ENCODE measurements at places on chromosomes 7 and 10. TPM values are rescaled to one million over a fixed set of nuclear protein-coding genes. Genes with fewer than 3 reads are reported as not detected.
A peak's percentile ranks its signal among the peaks of the same experiment; 100 is the strongest.

DNA sequence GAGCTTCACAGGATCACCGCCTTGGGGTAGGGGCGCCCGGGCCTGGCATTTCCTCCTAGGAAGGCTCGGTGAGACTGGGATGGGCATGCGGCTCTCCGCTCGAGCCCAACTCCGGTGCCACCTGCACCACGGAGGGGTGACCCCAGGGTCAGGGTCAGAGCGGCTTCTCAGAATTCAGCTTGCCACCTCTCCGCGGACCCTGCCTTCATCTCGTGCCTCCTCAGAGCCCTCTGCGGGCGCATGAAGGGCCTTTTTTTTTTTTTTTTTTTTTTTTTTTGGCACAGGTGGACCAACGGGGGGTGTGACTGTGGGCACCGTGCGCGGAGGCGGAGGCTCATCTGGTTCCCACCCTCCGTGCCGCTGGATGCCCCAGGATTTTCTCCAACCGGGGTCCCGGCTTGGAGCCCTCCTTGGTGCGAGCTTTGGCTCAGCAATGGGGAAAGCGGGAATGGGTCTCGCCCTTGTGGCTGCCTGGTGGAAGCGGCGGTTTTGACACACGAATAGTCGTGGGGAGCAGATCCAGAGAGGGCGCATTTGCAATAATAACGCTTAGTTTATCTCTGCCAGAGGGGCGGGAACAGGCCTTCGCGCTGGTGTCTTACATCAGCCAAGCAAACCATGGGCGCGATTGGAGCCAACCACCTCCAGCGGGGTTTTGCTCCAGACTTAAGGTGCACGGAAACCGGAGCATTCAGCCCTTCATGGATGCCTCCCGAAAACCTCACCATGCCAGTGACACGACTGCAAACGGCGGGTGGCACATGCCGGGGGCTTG lies 5.0 kb upstream of the TNRC18 start:
- H3K27ac ChIP-seq: peak overlapping the region; percentile 98
- peak; percentile 87 for DNase-seq
- H3K4me3 ChIP-seq: peak overlapping the region; percentile 84

The COG5 gene
- total RNA-seq: 16.8 TPM

The SNX8 gene
- 12.2 TPM for total RNA-seq

The TMEM130 gene
- total RNA-seq: 33.6 TPM

- no peak overlapping the region for H3K4me3 ChIP-seq
- H3K36me3 ChIP-seq: no peaks in the 10 kb centered on the region
- no peaks in the 10 kb centered on the region for H3K27me3 ChIP-seq
- no peak for DNase-seq
Measured at GRCh38 chr7:42107484-42108240, 129.3 kb downstream of the GLI3 start.

GRCh38 chr10:103096130-103096529 lies 96.9 kb downstream of the NT5C2 start:
- peaks cover 72% of the 10 kb centered on the region for H3K36me3 ChIP-seq
- H3K4me3 ChIP-seq: no peak overlapping the region
- no peak for DNase-seq
- peak overlapping the region; percentile 30 for H3K27ac ChIP-seq
- H3K27me3 ChIP-seq: no peaks in the 10 kb centered on the region

The RNF32 gene
- 0.32 TPM for total RNA-seq

- no peak overlapping the region for H3K4me3 ChIP-seq
- no peak overlapping the region for H3K27ac ChIP-seq
- H3K36me3 ChIP-seq: peaks cover 14% of the 10 kb centered on the region
- H3K4me1 ChIP-seq: peaks cover 16% of the 10 kb centered on the region
- no peaks in the 10 kb centered on the region for H3K27me3 ChIP-seq
Measured at GRCh38 chr7:64544010-64544409, 18.9 kb downstream of the ZNF680 start.

- DNase-seq: no peak
- H3K27me3 ChIP-seq: no peaks in the 10 kb centered on the region
- H3K27ac ChIP-seq: no peak overlapping the region
Measured at GRCh38 chr7:37449621-37450020, 957 bp upstream of the ELMO1 start.

GRCh38 chr7:129684777-129685176 lies 73.3 kb downstream of the NRF1 start:
- H3K27ac ChIP-seq: no peak overlapping the region
- no peak overlapping the region for H3K4me3 ChIP-seq
- no peaks in the 10 kb centered on the region for H3K27me3 ChIP-seq
- H3K36me3 ChIP-seq: peaks cover 4% of the 10 kb centered on the region
- no peak for DNase-seq

The SMO gene
- 12.9 TPM for total RNA-seq

The HGF gene
- 11.7 TPM for total RNA-seq

DNA sequence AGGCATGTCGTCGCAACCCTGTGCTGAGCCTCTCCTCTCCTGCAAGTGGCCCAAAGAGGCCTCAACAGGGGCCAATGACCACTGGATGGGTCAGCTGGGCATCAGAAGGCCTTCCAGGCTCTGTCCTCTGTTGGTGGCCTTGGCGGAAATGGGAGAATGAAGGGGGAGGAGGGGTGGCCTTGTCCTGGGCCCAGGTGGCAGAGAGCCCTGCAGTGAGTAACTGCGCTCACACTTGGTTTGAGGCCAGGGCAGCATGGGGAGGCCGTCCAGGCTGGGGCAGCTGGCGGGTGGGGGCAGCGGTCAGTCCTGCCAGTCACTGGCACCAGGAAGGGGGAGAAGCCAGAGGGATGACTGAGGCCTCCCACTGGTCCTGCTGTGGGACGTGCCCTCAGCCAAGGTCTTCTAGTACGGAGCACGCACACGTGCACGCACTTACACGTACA lies 59.8 kb downstream of the LHPP start:
- H3K4me3 ChIP-seq: no peak overlapping the region
- H3K4me1 ChIP-seq: no peaks in the 10 kb centered on the region
- no peak for DNase-seq
- no peak overlapping the region for H3K27ac ChIP-seq

DNA sequence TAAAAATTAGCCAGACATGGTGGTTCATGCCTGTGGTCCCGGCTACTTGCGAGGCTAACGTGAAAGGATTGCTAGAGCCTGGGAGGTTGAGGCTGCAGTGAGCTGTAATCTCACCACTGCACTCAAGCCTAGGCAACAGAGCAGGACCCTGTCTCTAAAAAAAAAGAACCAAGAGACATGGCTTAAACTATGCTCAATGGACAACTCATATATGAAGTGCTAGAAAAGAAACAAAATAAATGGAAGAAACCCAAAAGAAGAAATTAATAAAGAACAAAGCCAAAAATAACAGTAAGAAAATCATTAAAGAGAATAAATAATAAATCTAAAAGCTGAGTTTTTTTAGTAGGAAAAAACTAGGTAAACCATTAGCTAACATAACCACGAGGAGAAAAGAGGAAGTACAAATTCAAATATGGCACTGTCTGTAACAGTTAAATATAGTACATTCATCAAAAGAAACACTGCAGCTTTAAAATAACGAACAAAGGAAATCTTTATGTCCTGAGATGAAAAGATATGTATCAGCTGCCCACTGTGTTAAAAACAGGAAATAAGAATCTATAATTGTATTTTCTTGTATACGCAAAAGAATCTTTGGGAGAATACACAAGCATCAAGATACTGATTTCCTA lies 48.7 kb downstream of the UPF2 start:
- H3K27me3 ChIP-seq: no peaks in the 10 kb centered on the region
- H3K36me3 ChIP-seq: peaks cover 43% of the 10 kb centered on the region
- no peak for DNase-seq
- no peak overlapping the region for H3K4me3 ChIP-seq
- no peaks in the 10 kb centered on the region for H3K4me1 ChIP-seq
- H3K27ac ChIP-seq: no peak overlapping the region

The CPN1 gene
- total RNA-seq: not detected

- H3K27me3 ChIP-seq: no peaks in the 10 kb centered on the region
- H3K27ac ChIP-seq: no peak overlapping the region
- no peak overlapping the region for H3K4me3 ChIP-seq
- no peaks in the 10 kb centered on the region for H3K4me1 ChIP-seq
- no peak for DNase-seq
Measured at GRCh38 chr7:140564643-140565042, 76.0 kb downstream of the DENND2A start.

- no peaks in the 10 kb centered on the region for H3K36me3 ChIP-seq
- no peak overlapping the region for H3K4me3 ChIP-seq
- no peak overlapping the region for H3K27ac ChIP-seq
Measured at GRCh38 chr10:25501912-25502311, 327.1 kb downstream of the GPR158 start.

DNA sequence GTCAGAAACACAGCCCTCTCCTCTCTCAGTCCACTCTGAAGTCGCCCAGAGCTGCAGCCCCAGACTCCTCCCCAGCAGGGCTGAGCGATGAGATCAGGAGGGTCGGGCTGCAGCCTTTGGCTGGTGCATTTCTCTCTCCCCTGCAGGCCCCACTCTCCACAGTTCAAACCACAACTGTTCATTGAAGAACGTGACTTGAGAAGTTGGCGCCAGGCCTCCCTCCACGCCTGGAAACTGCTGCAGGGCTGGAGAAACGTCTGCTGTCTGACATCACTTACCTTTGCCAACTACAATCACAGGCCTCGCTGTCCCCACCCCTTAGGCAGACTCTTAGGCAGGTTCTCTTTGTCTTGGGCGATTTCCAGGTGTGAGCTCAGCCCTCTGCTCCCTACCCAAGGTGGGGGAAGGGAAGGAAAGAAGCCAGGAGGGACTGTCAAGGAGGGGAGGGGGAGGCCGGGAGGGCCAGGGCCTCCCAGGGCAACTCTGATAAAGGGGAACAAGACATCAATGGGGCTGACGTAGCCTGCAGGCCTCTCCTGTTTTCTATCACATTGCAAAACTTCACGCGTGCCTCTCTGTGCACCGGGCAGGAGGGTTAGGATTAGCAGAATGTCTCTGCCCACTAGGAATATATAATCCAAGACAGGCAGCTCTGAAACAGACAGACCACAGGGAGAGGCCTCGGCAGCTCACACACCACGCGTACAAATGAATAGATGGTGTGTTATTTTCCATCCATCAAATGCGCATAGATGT lies 32.7 kb downstream of the CALML5 start:
- no peak overlapping the region for H3K4me3 ChIP-seq
- no peaks in the 10 kb centered on the region for H3K36me3 ChIP-seq
- H3K27me3 ChIP-seq: no peaks in the 10 kb centered on the region
- DNase-seq: no peak
- peak overlapping the region; percentile 71 for H3K27ac ChIP-seq
- H3K4me1 ChIP-seq: no peaks in the 10 kb centered on the region

DNA sequence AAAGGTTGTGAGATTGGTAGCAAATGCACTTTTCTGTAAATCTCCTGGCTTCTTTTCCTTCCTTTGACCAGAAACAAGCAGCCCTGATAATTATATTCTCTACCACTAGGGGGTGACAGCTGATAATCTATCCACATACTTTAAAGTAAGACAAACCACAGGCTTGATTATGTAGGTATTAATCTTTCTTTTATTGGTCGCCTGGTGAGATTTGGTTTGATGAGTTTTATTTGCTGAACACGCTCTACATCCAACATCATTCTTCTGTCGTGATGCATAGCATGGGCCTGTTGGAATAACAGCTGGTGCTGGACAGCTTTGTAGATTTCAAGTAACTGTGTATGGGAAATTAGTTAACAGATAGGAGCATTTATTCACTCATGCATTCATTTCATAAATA lies 63.5 kb downstream of the ZNF365 start:
- no peak for DNase-seq
- H3K27ac ChIP-seq: no peak overlapping the region
- H3K27me3 ChIP-seq: no peaks in the 10 kb centered on the region

- H3K27me3 ChIP-seq: no peaks in the 10 kb centered on the region
- H3K4me3 ChIP-seq: no peak overlapping the region
- H3K36me3 ChIP-seq: no peaks in the 10 kb centered on the region
- H3K4me1 ChIP-seq: peaks cover 17% of the 10 kb centered on the region
- H3K27ac ChIP-seq: peak overlapping the region; percentile 74
- DNase-seq: no peak
Measured at GRCh38 chr10:103758294-103758681, 97.1 kb downstream of the SH3PXD2A start.

All from ascending aorta (tissue), 2 donors.